ENCODE measurements at places on chromosomes 2 and 18.

DNA sequence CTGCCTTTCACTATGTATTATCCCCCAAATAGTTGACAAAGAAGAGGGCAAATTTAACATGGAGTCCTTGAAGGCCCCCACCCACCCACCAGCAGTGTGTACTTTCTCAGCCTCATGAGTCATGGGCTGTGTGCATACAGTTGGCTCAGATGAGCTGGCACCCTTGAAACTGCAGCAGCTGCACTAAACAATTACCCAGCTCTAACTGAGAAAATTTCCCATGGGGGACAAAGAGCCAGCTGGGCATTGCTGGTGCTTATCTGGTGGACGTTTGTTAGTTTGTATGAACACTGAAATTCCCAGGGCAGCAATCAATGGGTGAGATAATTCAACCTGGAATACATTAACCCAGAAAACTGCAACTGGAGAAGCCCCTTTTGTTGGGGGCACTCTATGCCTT is 131.7 kb downstream of the GCA start:
- DNase-seq = no peak

DNA sequence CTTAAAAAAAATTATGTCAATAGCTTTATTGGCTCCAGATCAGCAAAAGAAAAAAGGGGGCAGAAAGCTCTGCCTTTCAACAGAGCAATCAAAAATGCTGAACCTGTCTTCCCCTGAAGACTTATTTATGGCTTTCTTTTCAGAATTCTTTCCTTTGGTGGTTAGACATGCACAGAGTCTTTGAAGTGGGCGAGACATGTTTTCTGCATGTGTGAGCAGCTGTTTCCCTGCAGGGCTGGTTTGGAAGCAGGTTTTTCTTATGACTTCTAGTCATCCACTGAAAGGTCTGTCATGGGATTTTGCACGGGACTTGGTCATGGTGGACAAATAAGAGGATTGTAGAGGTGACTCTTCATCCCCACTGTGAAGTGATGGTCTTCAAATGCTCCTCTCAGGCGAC is 160.3 kb downstream of the VAPA start:
- DNase-seq = no peak

DNA sequence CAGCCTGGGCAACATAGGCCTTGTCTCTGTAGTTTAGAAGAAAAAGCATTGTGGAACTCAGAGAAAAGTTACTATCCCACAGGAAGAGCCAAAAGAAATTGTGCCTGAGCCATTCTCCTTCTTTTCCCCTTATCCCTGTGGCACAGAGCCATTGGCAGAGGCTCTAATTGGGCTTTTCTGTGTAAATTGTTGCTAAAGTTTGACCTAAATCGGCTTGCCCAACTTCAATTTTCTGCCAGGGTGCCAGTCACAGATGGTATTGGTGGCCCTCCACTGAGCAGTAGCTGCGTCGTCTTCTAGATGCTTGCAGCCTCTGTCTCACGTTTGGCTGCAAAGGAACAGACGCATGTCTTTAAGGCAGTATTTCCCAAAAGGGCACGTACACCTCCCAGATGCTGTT is 30.3 kb downstream of the ZNF532 start:
- DNase-seq = no peak

DNA sequence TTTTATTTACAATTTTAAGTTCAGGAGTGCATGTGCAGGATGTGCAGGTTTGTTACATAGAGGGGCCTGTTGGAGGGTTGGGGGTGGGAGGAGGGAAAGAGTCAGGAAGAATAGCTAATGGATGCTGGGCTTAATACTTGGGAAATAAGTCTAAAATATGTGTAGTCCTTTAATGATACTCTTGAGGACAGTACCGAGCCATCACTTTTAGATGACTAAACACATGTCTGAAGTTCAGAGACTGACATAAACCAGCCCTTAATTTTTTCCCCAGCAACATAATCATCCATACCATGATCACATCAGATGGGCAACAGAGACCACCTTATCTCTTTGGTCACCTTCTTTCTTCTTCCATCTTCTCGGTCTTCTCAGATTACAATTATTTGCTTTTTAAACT is 189.1 kb upstream of the COL3A1 start:
- no peak for DNase-seq

DNA sequence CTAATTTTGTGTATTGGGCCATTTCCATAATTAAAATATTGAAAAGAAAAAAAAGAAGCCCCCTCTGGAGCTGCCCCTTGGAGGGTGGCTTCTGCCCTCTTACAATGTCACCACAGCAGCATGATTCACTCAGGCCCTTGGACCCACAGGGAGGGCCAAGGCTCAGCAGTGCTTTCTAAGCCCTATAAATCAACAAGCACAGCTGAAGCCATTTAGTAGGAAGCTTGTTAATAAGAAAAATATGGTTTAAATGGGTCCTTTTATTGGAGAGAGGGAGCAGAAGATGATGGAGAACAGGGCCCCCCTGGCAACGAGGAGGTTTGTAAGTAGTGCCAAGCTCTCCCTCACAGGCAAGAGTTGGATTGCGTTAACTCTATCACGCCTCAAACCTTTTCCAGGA is 107.6 kb upstream of the FZD7 start:
- no peak for DNase-seq

DNA sequence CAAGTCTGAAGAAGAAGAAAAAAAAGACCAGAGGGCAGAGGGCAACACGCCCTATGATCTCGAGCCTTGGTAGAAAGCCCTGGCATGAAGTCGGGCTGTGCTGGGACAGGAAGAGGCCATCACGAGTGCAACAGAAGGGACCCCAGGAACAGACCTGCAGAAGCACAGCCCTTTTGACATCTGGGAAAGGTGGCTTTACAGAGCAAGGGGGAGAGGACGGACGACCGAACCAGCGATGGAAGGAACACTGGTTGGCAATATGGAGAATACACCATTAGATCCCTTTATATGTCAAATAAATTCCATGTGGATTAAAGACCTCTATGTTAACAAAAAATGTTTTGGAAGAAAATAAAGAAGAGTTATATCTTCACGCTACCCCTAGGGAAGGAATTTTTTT is 10.7 kb downstream of the KIF1A start:
- no peak for DNase-seq

- DNase-seq = peak; percentile 61
These were observed 147.8 kb upstream of the MAP3K20 start for GRCh38 chr2:172927641-172928357.

GRCh38 chr18:41693008-41693407 is 262.0 kb upstream of the PIK3C3 start:
- no peak for DNase-seq

- no peak for DNase-seq
These were observed 50.6 kb downstream of the ALPK2 start for GRCh38 chr18:58578321-58578720.

DNA sequence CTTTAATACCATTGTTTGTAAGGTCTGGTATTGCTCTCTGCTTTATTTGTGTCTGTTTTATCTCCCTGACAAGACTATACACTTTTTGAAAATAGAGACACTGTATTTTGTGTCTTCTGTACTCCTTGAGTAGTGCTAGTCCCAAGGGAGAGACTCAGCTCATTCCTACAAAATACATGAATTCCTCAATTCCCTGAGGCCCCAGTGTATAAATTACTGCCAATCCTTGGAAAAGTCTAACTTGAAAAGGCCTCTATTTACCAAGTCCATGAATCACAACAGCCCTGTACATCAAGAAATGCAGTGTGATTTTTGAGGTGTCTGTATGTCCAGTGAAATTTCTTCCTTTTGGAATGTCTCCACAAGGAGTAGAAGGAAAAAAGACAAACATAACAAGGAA is 34.9 kb upstream of the NEDD4L start:
- DNase-seq = no peak

DNA sequence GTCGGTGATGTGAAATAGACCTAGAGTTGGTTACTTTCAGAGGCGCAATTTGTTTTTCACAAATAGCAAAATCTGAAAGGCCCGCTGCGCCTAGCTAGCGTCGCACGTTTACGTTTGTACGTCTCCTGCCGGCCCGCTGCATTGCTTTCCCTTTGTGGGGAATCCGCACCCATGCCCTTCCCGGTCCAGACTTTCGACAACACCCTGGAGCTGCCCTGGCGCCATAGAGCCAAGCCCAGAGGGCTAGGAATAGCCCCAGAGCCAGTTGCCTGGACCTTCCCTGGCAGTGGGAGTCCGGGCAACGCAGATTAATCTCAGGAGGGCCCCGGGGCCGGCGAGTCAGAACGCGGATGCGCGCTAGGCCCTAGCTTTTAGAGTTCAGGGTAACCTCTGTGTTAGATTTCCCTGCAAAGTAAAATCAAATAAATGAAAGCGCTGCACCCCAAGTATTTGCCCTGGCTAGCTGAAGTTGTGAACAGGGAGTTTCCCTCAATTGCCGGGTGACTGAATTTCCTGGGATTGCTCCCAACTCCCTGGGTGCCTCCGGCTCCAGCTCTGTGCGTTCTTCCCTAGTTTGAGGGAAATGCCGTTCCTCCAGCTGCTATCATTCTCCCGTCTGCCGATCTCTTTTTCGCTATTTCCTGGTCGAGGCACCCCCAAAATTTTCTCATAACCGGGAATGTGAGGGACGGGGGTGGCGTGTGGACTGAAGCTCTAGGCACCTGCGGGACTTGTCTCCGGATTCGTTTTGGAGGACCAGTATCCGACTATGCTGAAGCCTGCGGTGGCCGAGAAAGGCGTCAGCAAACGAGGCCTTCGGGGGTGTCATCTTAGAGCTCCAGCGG is 1.2 kb upstream of the EN1 start:
- no peak for DNase-seq

DNA sequence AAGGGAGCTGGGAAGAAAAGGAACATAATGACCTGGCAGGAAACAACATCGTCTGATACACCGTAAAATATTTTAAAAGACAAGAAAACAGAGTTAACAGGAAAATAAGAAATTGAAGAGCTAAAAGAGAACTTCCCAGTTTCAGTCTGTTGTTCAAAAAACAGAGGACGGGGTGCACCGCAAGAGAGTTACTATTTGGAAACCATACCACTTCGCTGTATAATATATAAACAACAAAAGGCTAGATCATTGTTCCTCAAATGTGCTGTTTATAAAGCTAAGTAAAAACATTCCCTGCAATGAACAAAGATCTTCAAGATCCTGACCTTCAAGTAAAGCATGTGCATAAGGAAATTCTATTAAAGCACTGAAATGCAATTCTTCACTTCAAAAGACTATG is 2.1 kb downstream of the PPP3R1 start:
- no peak for DNase-seq

- DNase-seq = no peak
These were observed 54.6 kb downstream of the PRKCE start for GRCh38 chr2:45706033-45706432.

DNA sequence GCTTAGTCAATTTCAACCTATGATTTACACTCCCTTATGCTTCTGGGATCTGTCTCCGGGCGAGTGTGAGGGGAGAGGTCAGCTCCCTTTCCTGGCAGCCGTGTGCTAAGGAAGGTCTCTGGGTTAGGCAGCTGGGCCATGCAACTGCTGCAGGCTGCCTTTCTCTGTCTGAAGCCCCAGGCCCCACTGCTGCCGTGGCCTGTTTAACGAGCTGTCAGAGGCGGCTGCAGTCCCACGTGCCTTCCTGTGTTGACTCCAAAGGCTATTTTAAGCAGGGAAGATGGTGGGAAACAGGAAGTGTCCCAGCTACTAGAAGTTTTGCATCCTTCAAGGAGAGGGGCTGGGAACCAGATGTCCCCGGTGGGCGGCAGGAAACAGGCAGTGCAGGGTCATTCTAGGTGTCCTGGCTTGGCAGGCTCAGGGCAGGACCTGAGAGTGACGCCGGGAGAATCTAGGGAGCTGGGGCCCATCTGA is 186.4 kb downstream of the TNS1 start:
- DNase-seq = no peak

DNA sequence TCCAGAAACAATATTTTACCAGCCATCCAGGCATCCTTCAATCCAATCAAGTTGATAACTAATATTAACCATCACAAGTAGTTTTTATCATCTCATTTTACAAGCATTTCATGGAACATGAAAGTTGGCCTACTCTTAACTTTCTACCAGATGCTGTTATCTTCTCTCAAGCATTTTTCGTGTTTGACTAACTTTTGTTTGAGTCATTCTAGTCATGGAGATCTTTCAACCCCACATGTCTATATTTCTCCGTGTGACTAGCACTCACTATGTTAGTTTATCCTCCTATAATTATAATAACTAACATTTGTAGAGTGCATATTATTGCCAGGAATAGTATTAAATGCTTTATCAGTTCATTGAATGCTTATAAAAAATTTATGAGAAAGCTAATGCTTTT is 307.0 kb upstream of the CWC22 start:
- peak; percentile 52 for DNase-seq

- no peak for DNase-seq
These were observed 89.9 kb upstream of the RANBP2 start for GRCh38 chr2:108629417-108629816.

- no peak for DNase-seq
These were observed 64.7 kb upstream of the KLF7 start for GRCh38 chr2:207230261-207231105.

DNA sequence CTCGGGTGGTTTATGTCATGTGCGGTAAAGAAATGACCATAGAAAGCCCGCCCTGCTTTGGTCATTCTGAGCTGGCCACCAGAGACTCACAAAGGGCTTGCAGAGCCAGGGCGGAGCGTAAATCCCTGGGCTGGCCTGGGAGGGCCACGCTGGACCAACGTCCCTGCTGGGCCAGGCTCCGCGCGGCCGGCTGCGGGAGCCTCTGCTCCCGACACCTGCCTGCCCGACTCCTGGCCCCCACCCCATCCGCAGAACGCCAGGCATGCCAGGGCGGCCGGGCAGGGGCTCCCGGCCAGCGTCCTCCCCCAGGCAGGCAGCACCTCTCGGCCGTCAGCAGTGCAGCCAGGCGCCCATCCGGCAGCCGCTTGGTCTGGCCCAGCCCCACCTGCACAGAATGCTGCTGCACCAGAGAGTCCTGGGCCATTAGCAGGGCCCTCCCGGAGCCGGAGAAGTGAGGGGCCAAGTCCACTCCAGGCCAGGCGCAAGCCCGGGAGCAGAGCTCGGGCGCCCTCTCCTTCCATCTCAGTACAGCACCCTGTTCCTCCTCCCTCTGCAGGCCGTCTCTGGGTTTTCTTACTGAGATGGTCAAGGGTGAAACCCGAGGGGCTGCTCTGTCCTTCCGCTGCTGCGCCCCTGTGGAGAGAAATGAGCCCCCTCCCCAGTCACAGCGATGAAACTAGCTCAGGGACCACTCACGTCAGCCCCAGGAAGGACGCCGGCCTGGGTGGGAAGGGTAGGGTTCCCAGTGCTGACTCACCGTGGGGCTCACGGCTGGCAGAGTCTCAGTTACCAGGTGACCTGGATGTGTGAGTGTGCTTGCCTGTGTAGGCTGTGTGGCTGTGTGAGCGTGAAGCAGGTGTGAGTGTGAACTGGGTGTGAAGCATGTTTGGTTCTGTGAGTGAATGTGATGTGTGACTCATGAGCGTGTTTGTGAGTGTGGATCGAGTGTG is 83.3 kb downstream of the PTGR3 start:
- DNase-seq = no peak

Measured in AG09309 (cell line).